Activated CD4-positive, alpha-beta T cell treated with anti-CD3 and anti-CD28 coated beads for 48 hours (primary cell): ENCODE measurements at places on chromosomes 7 and 10.

- DNase-seq, result no peak
Measured at GRCh38 chr7:23230641-23231101, 15.9 kb upstream of the GPNMB start.

- DNase-seq, result no peak
Measured at GRCh38 chr10:107032700-107033401, 131.7 kb downstream of the SORCS1 start.

GRCh38 chr7:47371317-47371716 lies 210.6 kb downstream of the TNS3 start:
- DNase-seq, result no peak

- no peak for DNase-seq
Measured at GRCh38 chr7:29990931-29991330, 1.3 kb upstream of the SCRN1 start.

DNA sequence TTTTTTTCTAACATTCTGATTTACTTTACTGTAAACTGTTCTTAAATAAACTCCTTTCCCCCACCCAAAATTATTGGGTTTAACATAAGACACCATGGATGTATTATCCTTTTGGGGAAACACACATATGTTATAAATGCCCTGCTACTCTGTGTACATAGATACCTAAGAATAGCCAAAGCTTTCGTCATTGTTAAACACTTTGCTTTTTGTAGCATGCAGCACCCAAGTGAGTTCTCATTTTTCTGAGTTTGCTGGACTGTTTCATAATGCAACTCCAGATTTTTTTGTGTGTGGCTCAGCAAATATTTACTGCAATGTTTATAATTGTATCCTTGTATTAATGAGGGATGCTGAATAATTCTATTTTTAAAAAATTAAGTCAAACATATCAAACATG lies 86.9 kb downstream of the VTI1A start:
- no peak for DNase-seq

- DNase-seq, result no peak
Measured at GRCh38 chr10:44008270-44008916, 359.7 kb upstream of the ZNF32 start.

GRCh38 chr10:1476455-1476803 lies 260.9 kb downstream of the ADARB2 start:
- no peak for DNase-seq

GRCh38 chr7:133945497-133945896 lies 181.6 kb upstream of the LRGUK start:
- DNase-seq, result no peak

- no peak for DNase-seq
Measured at GRCh38 chr10:46018453-46019176, 11.8 kb downstream of the NCOA4 start.

GRCh38 chr10:110893559-110894179 lies 21.9 kb downstream of the PDCD4 start:
- DNase-seq, result no peak

DNA sequence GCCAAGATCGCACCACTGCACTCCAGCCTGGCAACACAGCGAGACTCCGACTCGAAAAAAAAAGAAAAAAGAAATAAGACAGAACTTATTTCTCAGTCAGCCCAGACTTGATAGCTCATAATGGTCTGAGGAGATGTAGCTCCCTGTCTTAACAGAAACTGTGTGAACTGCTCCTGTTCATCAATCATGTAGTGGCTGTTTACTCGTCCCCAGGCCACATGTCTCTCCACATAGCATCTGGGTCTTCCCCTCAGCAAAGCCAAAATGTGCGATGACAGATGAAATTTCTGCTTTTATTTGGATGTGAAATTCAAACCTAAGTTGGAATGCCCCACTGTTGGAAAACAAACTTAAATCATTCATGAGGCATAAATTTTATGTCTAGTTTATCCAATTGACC lies 219.0 kb downstream of the CACNA2D1 start:
- DNase-seq, result no peak

DNA sequence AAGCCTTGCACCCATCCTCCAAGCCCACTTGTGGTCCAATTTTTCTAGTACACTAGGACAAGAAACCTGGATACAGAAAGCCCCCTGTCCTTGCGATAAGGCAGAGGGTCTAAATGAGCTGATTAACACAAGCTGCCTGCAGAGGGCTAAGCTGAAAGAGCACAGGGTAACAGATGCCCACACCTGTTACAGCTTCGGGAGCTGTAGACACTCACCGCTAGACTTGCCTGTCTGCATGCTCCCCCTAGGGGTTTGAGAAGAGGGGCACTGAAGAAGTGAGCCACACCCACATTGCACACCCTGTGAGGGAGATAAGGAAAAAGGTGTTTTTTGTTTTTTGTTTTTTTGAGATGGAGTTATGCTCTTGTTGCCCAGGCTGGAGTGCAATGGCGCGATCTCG lies 386.5 kb upstream of the AUTS2 start:
- no peak for DNase-seq

GRCh38 chr7:57449904-57450303 lies at the start of gene ZNF716:
Gene ZNF716, plus strand, starts transcription at chr7:57450177. Its CDS starts 112 bp downstream, at chr7:57450289.
- DNase-seq, result no peak

DNA sequence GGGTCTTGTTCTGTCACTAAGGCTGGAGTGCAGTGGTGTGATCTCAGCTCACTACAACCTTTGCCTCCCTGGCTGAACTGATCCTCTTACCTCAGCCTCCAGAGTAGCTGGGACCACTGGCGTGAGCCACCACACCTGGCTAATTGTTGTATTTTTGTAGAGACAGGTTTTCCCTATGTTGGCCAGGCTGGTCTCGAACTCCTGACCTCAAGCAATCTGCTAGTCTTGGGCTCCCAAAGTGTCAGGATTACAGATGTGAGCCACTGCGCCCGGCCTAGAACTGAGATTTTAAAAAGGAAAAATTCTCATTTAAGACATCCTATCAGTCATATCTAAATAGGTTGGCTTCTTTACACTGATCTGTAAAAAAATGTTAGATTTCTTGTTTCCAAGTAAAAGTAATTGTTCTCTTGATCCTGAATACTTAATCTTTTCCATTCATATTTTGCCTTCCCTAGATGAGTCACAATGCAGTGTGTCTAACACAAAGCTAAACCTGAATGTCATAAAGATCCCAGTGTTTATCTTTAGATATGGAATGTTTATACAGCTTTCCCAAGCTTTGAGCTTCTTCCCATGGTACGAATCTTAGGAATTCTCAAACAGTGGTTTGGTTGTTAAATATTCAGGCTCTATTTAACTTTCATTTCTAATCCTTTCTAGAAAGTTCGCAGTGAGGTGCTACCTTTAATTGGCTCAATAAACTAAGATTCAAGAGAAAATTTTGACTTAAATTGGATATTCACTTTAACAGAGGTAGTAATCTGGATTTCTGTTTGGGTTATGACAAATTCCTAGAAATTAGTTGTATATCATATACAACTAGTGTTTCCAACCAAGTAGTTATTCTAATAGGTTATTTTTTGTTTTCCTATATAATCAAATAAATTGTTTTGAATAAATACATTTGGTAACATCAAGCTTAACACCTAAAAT lies 12.1 kb upstream of the LAMB1 start:
- no peak for DNase-seq

DNA sequence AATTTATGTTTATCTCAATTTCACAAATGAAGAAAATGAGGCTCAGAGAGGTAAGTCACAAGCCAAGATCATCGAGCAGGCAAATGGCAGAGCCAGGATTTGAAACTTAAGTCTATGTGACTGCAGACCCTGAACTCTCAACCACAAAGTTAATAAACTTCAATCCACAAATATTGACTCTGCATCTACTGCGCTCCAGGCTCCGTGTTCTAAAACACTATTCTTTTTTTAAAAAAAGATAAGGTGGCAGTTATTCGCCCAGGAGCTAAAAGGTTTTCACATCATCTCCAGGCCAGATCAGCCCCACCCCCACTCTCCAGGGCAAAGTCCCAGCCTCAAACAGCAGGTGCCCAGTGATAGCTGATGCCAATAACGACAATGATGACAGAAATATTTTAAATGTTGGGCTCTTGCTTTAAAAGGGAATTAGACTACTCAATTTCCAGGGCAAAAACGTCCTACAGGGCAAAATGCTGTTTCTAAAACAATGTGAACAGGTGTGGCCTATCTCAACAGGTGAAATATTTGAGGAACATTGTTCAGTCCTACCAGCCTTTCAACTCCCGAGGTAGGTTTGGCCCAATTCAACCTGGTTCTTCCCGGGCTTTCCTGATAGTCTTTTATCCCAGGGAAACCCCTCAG lies 85.2 kb downstream of the SORBS1 start:
- DNase-seq, result no peak

DNA sequence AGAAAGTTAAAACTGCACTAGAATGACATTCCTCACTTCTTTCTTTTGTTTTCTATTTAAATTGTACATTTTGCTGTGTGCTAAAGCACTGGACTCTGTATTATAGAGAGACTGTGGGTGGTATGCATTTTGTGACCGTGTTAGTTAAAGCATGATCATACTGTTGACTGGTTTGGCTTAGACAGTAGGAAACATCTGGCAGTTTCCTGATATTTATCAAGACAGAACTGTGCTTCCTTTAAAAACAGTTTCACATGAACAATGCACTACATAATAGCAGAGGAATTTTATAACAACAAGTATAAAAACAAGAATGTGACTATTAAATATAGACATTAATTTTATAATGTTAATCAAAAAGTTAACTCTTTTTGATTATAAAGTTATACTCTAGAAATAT lies 23.1 kb downstream of the GNG11 start:
- no peak for DNase-seq
